Purkinje cell (primary cell): ENCODE measurements at places on chromosomes 13 and 19. TPM values are rescaled to one million over a fixed set of nuclear protein-coding genes. Genes with fewer than 3 reads are reported as not detected.

Gene KCNK6
- polyA plus RNA-seq, result not detected in 2 replicates

Gene DNAAF3
- 0.99 TPM in 1 of 2 replicates, not detected in the other for polyA plus RNA-seq

Gene TMPRSS9
- polyA plus RNA-seq, result not detected in 2 replicates

Gene C13orf42
- not detected in 2 replicates for polyA plus RNA-seq

Gene GIPR
- not detected in 2 replicates for polyA plus RNA-seq

Gene C19orf38
- polyA plus RNA-seq, result not detected in 2 replicates

Gene C19orf81
- not detected in 2 replicates for polyA plus RNA-seq

Gene N4BP2L1
- polyA plus RNA-seq, result 6.6 and 8.8 TPM in 2 replicates
